ENCODE measurements at places on chromosomes 5 and 9.

- no peak for DNase-seq
Observed at GRCh38 chr5:173778152-173778782, 109.9 kb upstream of the CPEB4 start.

GRCh38 chr9:88378317-88378716 is 9.9 kb upstream of the SPIN1 start:
- no peak for DNase-seq

GRCh38 chr5:120354126-120354525 is 110.0 kb upstream of the PRR16 start:
- no peak for DNase-seq

DNA sequence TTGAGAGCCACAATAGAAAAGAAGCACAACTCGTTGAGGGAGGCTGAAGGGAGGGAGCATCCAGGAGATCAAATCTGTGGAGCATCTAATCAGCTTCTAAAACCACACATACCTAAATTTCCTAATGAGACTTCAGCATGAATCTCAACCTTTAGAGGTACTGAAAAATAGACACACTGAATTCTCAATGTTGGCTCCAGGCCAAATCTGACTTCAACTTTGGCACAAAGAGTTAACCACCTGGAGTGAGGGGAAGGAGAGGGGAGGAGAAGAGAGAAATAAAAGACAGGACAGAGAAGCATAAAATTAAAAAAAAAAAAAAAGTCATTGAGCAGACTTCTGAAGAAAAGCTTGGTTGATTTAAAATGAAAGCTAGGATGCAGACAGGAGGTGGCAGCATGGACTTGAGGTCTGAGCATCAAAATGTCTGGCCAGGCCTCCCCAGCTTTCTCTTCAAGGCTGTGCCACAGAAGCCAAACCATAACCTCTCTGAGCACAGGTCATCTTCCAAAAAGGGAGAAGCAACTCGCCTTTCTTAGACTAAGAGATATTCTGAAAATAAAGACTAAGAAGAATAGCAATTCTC is 205.6 kb downstream of the DENND1A start:
- DNase-seq = no peak

Data from stimulated activated CD8-positive, alpha-beta memory T cell treated with anti-CD3 and anti-CD28 coated beads, Interleukin-4, amount 100 ng/mL, for 4 hours (primary cell).